ENCODE measurements at places on chromosomes 4 and X.

DNA sequence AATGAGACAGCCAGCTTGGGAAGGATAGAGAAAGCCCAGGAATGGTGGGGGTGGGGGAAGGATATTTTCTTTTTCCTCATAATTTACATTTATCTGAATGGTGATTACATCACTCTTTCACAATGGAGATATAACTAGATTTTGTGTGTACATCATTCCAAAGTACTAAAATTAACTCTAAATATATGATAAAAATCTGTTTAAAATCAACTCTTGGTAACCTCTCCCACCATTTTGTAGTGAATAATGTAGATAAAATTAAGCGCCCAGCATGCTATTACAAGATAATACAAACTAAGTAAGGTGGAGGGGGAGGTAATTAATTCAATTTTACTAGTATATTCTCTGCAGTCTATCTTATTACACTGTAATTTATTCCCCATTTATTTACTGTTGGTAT is 78.9 kb downstream of the NCAPG start:
- DNase-seq, result no peak

GRCh38 chr4:40731361-40731760 is 18.4 kb upstream of the NSUN7 start:
- no peak for DNase-seq

DNA sequence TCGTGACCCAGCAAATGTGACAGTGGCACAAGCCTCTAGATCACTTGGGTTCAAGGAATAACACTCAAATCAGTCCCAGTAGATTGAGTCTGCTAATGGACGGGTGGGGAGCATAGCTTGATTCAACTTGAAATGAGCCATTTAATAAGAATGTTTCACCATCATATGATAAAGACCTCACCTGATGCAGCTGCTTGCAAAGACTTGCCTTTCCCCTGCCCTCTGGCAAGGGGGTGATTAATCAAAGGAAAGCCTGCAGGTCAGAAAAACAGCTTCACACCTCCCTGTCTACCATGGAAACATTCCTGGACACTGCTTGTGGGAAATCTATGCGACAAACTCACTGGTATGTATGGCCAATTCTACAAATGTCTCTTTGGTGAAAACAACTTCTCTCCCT is 54.5 kb downstream of the CD99L2 start:
- DNase-seq, result no peak

DNA sequence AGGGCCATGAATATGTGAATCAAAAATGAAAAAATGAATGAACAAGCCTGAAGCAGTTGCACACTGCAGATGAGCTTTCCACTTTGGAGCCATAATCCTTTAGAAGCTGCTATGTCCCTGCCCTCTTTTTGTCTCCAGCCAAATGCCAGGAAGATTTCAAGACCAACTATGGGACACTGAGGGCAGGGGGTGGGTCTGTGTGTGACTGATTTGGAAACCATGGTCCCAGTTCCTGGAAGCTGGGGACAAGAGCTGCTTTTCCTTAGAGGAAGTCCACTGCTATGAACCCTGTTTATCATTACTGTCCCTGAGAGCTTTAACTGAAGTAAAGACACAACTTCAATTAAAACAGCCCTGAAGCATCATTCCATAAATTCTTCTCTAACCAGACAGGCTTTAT is 153.9 kb upstream of the GPC4 start:
- no peak for DNase-seq

- no peak for DNase-seq
Observed at GRCh38 chr4:55363691-55364351, 17.8 kb downstream of the SRD5A3 start.

DNA sequence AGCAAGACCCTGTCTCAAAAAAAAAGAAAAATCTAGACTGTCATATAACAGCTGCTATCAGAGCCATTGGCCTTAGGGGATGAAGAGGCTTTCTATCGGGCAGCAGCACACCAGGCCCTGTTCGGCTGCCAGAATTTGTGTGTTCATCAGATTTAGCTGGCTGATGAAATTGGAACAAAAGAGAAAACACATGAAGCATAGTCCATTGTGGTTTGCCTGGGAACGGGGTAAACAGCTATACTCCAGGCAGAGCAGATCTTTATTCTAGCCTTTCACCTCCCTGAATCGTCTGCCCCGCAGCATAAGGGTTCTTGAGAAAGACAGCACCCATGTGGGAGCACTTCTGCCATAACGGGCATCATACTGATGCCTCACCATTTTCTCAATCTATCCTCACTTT is 11.6 kb downstream of the TKTL1 start:
- no peak for DNase-seq

- no peak for DNase-seq
Observed at GRCh38 chr4:180219080-180219479, 2024.1 kb upstream of the TENM3 start.

- DNase-seq, result no peak
Observed at GRCh38 chrX:107447642-107448041, 1.8 kb upstream of the FRMPD3 start.

GRCh38 chr4:145619639-145619996 is 433 bp downstream of the MMAA start:
- DNase-seq, result peak; percentile 77

- DNase-seq, result no peak
Observed at GRCh38 chr4:36872679-36873078, 371.9 kb upstream of the NWD2 start.

DNA sequence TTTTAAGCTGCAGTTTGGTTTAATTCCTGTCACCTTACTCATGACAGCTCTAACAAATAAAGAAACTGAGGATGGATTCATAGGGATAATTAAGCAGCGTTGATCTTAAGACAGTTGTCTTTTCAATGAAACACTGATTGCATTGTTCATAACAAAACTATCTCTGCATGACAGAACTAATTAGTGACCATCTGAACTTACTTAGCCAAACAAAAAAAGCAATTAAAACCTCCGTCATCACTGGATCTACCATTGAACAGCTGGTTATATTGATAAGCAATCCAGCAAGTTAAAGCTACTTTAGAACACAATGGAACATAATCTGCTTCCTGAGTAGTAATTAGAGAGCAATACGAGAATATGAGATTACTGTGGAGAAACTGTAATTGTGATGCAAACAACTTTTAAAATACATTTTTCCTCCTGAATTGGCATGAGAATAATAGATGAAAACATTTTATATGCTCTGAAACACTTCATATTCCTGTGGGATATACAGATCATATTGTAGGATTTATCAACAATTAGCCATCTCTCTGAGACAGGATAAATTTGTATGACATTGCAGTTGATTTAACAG is 2576.8 kb downstream of the PCDH7 start:
- no peak for DNase-seq

DNA sequence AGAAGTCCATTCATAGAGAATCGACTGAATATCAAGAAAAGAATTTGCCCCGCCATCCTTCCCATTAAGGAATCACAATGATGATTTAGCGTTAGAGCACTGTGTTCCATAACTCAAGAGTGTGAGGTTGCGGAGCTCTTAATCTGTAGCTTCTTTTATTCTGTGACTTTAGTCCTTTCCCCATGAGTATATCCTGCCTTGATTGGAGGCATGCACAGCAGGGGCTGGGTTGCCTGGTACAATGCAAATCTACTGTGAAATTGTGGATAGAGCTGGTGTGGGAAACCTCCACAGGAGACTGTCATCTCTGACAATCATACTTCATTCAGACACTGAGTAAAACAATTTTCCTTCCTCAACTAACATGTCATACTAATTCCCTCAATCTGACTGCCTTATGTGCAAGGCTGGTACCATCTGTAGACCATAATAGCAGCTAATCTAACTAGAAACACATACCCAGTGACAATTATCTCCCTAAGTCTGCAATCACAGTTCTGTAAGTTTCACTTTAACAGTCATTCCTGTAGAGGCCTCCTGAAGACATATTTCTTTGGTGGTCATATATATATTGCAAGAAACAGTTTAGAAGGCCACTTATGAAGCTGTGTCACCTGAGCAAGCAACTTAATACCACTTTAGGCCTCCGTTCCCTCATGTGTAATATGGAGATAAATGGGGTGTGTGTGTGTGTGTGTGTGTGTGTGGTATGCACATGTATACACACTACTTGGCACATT is 355.2 kb upstream of the FAM241A start:
- DNase-seq, result no peak

GRCh38 chr4:36011381-36011780 is 232.9 kb downstream of the ARAP2 start:
- DNase-seq, result no peak

DNA sequence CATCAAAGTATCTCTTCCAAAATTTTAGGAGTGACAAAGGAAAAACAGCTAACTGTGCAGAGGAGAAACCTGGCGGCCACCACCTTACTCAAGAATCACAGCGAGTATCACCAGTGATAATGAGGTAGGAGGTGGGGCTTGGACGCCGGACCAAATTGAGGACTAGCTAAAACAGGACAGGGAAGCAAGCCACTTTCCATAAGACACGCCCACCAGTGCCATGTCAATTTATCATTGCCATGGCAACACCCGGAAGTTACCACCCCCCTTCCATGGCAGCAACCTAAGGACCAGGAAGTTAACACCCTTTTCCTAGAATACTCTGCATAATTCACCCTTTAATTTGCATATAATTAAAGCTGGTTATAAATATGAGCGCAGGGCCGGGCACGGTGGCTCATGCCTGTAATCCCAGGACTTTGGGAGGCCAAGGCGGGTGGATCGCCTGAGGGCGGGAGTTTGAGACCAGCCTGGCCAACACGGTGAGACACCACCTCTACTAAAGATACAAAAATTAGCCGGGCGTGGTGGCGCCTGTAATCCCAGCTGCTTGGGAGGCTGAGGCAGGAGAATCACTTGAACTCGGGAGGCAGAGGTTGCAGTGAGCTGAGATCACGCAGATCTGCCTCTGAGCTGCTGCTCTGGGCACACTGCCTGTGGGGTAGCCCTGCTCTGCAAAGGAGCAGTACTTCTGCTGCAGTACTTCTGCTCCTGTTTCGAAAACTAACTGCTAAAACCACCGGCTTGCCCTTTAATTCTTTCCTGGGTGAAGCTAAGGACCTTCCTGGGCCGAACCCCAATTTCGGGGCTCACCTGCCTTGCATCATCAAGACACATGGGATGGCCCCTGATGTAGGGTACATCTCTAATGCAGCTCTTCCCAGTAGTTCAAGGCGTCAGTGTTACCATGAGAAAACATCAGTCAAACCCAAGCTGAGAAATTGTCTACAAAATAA is 116.7 kb downstream of the HMX1 start:
- DNase-seq, result no peak

DNA sequence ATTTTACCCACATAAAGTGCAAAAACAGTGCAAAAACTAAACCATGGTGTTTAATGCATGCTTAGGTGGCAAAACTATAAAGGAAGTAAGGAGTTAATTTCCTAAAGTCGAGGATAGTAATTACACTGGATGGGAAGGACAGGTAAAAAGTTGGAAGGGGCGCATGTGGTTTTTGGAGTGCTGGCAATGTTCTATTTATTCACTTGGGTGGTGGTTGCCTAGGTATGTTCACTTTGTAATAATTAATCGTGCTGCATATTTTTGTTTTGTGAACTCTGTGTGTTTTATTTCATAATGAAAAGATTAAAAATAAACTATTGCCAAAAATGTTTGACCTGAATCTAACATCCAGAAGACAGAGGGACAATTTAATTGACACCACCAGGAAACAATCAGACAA is 32.1 kb upstream of the SMARCA5 start:
- DNase-seq, result no peak

- no peak for DNase-seq
Observed at GRCh38 chrX:18545771-18546170, 120.4 kb downstream of the CDKL5 start.

DNA sequence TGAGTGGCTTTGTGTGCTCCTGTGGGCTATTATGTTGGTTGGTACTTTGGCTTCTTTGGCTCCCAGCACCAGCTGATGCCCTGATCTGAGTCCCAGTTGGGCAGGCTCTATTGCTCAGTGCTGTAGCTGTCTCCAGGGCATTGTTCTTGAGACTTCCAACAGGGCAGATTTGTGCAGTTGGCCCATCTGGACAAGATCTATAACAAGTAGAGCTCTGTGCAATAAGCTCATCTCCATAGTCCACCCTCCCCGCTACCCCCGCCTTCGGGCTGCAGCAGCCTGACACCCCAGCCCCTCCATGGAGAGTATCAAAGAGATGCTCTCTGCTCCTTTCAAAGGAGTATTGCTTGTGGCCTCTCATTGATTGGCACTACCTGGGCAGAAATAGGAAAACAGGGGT is 5.8 kb upstream of the TMEM31 start:
- DNase-seq, result no peak

GRCh38 chr4:24973404-24973746 is 57.4 kb downstream of the LGI2 start:
- DNase-seq, result no peak

DNA sequence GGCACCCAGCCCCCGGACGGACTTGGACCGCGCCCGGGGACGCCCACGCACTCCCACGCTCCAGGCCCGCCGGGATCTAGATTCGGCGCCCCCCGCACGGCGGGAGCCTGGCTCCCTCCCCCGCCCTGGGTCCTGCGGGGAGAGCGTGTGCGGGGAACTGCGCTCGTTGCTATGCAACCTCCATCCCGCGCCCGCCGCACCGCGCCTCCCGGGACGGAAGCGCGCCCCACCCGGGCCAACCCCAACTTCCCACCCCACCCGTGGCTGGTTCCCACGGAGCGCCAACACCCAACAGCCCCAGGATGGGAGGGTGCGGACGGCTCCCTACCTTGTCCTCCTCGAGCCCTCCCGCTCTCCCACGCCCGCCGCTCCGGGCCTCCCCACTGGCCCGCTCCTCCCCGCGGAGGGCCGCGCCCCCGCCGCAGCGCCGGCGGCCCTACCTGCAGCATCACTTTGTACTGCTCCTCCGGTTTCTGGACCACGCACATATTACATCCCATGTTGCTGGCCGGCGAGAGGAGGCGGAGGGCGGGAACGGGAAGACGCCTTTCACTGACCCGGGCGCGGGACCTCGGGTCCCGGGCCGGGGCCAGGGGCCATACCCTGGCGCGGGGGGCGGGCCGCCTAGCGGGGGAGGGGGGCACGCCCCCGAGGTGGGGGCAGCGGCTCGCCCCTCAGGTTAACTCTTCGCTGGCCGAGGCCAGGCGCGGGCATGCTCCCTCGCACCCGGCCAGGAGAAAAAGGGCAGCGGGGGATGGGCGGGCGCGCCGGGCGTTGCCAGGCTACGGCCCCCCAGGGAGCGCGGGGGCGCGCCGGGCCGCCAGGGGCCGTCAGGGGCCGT is at the start of gene PDZD4:
Gene PDZD4 (minus strand): TSS at position 746 of the 841 bp plus-strand sequence. CDS start 246 bp downstream, at position 500.
- DNase-seq, result no peak

DNA sequence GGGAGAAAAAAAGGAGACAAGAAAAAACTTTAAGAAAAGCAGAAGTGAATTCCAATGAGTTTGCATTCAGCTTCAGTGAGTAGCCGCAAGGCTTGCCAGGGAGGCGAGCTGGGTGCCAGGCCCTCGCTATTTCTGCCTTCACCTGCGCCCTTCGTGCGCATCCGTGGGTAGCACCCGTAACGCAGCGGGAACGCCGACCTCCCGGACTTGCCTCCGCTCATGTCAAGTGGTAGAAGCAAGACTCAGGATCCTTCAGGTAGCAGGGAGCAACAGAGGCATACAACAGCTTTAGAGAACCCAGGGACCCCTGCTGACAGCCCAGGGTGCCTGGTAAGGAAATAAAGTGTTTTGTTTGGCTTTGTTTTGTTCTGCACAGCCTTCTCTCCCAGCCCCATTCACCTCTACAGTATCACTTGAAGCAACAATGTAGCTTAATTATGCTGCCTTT is 140.0 kb upstream of the BCOR start:
- no peak for DNase-seq
